ENCODE measurements at places on chromosomes 2 and 18.

DNA sequence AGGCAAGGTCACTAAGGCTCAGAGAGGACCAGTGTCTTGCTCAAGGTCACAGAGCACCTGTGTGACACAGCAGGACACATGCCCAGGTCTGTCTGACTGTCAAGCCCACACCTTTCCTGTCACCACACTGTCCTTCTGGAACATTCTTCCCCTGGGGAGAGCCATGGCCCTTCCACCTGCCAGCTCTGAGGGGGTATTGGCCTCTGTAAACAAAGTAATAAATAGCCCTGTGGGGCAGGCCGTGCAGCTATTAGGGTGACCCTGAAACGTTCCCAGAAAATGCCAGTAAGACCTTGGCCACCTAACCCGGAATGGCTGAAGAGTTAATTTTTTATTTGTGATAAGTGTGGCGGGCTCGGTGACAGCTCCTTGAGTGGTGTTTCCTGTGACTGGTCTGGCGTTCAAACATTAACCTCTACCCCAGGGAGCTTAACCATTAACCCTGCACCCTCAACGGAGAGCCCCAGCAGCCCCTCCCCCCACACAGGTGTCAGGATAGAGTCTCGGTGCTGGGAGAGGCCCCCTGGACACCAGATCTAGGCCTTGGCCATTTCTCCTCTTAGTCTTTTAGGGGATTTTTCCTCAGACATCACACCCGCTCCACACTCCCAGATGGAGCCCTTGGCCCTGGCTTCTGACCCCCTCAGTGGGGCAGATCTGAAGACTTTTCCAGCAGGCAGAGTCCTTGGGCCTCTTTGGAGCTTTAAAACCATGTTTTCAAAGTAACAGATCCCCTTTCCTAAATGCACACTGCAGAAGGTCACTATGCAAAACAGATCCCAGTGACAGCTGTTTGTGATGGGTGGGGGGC is 36.6 kb downstream of the SCTR start:
- DNase-seq = no peak

DNA sequence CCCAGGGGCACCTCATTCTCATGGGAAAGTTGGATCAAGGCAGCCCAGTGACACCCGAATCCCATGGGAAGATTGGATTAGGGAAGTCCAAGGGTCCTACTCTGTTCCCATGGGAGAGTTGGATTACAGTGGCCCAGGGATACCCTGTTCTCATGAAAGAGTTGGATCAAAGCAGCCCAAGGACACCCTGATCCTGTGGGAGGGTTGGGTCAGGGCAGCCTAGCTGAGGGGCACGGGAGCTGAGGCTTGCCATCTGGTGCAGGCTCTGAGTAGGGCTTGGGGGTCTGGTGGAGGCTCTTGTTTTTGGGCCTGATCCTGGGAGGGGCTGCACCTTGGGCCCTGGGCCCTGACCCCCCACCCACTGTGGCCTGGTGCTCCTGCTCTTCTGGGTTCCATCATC is 87.1 kb downstream of the ACKR3 start:
- no peak for DNase-seq

- DNase-seq = no peak
These were observed 15.8 kb downstream of the LCT start for GRCh38 chr2:135821190-135821589.

- DNase-seq = no peak
These were observed 73.6 kb downstream of the CIB4 start for GRCh38 chr2:26567534-26567933.

DNA sequence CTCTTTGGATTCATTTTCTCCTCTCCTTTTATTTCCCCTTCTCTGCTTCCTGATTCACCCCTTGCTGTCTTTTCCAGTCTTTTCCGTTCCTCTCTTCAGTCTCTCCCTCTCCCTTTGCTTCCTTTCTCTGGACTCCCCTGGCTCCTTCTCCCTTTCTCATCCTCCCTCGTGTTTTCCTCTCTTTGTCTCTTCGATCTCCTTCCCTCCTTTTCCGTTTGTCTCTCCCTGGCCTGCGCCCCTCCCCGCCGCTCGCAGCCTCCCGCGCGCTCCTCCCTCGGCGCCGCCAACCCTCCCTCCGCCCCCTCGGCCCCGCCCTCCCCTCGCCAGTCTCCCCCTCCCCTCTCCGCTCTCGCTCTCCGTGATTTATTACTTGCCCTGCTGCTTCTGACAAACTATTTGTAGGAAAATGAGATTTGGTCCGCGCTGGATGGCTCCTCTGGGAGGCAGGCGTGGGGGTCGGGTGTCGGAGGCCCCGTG is 46.0 kb upstream of the PAX8 start:
- DNase-seq = no peak

GRCh38 chr18:57974585-57975265 is 69.3 kb upstream of the NEDD4L start:
- DNase-seq = no peak

GRCh38 chr2:207203056-207203455 is 37.3 kb upstream of the KLF7 start:
- DNase-seq = no peak

DNA sequence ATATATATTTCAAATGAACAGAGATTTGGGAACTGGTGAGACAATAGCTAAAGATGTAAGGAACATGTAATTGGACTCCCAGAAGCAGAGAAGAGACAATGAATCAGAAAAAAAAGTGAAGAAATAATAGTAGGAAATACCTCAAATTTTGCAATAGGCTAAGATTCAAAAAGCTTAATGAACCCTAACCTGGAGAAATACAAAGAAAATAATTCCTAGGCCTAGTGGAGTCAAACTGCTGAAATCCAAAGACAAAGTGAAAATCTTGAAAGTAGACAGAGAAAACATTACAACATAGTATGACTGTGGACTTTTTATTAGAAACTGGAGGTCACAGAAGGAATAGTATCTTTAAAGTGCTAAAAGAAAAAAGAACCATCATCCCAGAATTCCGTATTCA is 76.7 kb downstream of the LAMA3 start:
- DNase-seq = no peak

GRCh38 chr2:206962966-206963365 is 23.6 kb downstream of the CPO start:
- no peak for DNase-seq

DNA sequence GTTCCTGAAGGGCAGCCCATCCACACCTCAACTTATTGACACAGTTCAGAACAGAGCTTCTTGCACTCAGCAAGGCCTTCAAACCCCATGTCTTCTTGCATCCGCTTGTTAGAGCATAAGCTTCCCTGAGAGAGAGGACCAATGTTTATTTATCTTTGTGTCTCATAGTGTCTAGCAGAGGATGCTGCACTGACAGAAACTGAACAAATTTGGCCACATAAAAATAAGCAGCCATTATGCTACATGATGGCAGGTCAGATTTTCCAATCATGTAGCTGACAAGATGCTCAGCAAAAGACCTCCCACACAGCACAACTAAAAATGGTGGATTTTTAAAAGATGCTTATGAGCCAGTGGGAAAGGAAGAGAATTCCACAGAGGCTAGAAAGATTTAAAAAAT is 38.1 kb upstream of the SIGLEC15 start:
- DNase-seq = no peak

- DNase-seq = no peak
These were observed 3.2 kb downstream of the SNED1 start for GRCh38 chr2:241001413-241002274.

GRCh38 chr2:224781400-224781799 is 65.2 kb upstream of the CCDC195 start:
- DNase-seq = no peak

GRCh38 chr2:205535001-205535400 is 147.3 kb upstream of the NRP2 start:
- no peak for DNase-seq

GRCh38 chr2:96261328-96262003 is 4.3 kb downstream of the TMEM127 start:
- no peak for DNase-seq

DNA sequence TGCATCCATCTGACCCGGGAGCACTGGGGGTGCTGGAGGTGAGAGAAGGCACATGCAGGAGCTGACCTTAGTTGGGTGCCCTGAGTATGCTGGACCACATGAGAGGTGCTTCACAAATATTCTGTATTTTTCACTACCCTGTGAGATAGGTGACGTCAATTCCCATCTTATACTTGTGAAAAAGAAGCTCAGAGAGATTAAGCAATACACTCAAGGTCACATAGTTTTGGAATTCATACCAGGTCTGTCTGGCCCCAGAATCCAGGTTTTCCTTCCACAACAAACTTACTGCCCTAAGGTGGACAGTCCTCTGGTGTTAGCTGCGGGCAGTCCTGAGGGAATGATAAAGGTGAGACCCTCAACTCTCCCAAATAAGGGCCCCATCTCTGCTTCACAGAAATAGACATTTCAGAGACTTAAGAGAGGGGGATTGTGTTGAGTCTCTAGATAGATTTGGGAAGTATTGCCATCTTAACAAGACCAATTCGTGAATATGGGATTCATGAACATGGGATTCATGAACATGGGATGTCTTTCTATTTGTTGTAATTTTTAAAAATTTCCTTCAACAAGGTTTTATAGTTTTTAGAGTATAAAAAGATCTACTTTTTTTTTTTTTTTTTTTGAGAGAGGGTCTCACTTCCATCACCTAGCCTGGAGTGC is 64.0 kb upstream of the SMAD7 start:
- DNase-seq = no peak

DNA sequence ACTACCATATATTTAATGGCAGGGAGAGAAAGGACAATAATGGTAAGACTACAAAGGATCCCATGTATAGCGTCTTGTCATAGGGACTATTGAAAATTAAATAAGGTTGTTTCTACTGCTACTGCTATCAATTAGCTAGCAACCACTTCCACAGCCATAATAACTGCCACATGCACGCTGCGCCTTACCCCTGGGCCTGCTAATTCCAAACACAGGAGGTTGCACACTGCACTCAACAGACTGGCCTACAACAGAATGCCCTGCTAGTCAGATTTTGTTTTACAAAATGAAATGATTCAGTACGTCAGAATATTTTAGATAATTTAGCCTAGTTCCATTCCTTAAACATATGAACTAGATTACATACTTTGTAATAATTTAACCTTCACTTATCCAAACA is 121.0 kb upstream of the SMAD7 start:
- DNase-seq = no peak

- DNase-seq = no peak
These were observed 105.7 kb downstream of the SLC4A3 start for GRCh38 chr2:219733106-219733505.

GRCh38 chr2:102667072-102667471 is 47.7 kb downstream of the SLC9A2 start:
- DNase-seq = no peak

GRCh38 chr2:49687918-49688317 is 533.6 kb upstream of the FSHR start:
- DNase-seq = no peak

GRCh38 chr2:88754585-88755320 is 63.3 kb downstream of the RPIA start:
- no peak for DNase-seq

DNA sequence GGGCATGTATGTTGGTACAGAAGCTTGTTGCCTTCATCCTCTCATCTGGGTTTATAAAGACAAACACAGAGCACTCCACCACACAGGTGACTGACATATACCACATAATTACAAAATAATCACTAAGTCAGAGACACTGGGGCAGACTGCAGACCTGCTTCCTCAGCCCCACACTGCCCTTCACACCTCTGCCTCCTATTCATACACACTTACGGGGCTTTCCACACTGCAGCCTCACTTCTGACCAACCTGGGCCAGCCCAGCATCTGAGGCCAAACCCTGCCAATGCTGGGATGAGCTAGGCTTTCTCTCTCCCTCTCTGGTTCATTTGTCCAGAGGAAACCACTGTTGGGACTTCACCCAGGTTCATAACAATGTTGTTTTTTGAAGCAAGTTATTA is 4.5 kb downstream of the EMX1 start:
- DNase-seq = no peak

DNA sequence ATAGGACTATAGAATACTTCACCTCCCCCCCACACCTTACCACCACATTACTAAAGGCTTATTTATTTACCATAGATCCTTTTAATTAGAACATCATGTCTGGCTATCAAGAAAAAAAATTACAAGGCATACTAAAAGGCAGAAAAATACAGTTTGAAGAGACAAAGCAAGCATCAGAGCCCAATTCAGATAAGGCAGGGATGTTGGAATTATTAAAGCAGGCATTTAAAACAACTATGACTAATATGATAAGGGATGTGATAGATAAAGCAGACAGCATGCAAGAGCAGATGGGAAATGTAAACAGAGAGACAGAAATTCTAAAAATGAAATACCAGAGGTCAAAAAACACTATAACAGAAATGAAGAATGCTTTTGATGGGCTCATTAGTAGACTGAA is 55.4 kb upstream of the SMIM21 start:
- no peak for DNase-seq

DNA sequence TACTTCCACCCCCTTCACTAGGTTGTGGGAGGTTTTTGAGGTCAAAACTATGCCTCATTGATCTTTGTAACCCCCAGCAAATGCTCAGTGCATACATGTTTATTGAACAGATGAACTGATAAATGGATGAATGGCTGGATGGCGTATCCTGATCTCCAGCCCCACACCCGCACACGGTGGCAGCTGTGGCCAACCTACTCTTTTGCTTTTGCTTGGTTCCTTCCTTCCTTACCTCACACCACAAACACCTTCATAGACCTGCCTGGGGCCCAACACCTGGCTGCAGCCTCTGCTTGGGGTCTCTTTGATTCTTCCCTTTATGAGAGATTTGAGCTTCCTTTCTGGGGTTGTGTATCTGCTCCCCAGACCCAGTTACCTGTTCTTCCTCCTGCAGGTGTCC is 25.9 kb downstream of the SPP2 start:
- no peak for DNase-seq

DNA sequence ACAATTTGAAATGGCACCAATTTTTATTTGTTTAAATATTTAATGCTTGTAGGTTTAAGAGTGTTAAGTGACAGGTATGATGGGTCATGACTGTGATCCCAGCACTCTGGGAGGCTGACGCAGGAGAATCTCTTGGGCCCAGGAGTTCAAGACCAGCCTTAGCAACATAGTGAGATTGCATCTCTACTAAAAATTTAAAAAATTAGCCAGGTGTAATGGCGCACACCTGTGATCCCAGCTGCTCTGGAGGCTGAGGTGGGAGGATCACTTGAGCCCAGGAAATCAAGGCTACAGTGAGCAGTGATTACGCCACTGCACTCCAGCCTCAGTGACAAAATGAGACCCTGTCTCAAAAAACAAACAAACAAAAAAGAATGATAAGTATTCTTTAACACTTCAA is 43.0 kb upstream of the CCDC68 start:
- DNase-seq = no peak

DNA sequence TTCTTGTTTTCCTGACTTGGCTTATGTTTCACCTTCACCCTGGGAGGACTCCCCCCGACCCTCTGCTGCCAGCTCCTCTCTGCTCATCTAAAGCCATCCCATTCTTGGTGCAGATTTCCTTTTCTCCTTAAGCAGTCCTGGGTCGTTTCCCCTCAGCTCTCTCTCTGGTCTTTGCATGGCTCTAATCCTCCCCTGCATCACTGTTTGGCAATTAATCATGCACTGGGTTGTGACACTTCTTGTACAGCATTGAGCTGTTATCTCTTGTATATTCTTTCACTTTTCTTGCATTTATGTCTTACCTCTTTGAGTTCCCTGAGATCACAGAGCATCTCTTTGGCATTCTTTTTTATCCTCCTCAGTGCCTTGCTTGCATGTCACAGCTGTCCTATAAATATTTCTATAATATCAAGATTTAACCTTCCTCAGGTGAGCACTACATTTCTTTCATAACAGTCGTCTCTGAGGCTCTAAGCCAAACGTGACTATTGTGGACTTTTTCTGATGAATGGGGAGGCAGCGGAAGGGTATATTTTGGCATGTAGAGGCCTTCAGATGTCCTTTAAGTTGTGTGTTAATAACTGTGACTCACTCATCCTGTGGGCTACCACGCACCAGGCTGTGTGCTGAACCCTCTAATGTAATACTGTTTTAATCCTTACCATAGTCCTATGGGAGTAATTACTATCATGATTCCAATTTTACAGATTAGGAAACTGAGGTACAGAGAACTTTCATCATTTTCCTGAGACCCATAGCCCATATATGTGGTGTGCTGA is 507.5 kb downstream of the SLC4A3 start:
- no peak for DNase-seq
